Spinal cord (tissue), 10 donors: ENCODE measurements at places on chromosomes 16 and 17.

GRCh38 chr17:47959825-47960655 lies 2.4 kb upstream of the PRR15L start:
- no peak for DNase-seq
- H3K27ac ChIP-seq: no peak overlapping the region
- no peaks in the 10 kb centered on the region for H3K27me3 ChIP-seq
- no peaks in the 10 kb centered on the region for H3K36me3 ChIP-seq
- H3K4me1 ChIP-seq: peaks cover 10% of the 10 kb centered on the region

- H3K4me1 ChIP-seq: no peaks in the 10 kb centered on the region
- H3K27me3 ChIP-seq: peaks cover 3% of the 10 kb centered on the region
- no peaks in the 10 kb centered on the region for H3K36me3 ChIP-seq
- DNase-seq: no peak
- H3K27ac ChIP-seq: no peak overlapping the region
- no peak overlapping the region for H3K4me3 ChIP-seq
Observed at GRCh38 chr17:4764595-4764994, 7.1 kb upstream of the TM4SF5 start.

GRCh38 chr17:43070257-43070656 lies 45.2 kb downstream of the RND2 start:
- H3K27ac ChIP-seq: no peak overlapping the region
- no peak overlapping the region for H3K4me3 ChIP-seq
- no peaks in the 10 kb centered on the region for H3K27me3 ChIP-seq
- no peaks in the 10 kb centered on the region for H3K36me3 ChIP-seq

DNA sequence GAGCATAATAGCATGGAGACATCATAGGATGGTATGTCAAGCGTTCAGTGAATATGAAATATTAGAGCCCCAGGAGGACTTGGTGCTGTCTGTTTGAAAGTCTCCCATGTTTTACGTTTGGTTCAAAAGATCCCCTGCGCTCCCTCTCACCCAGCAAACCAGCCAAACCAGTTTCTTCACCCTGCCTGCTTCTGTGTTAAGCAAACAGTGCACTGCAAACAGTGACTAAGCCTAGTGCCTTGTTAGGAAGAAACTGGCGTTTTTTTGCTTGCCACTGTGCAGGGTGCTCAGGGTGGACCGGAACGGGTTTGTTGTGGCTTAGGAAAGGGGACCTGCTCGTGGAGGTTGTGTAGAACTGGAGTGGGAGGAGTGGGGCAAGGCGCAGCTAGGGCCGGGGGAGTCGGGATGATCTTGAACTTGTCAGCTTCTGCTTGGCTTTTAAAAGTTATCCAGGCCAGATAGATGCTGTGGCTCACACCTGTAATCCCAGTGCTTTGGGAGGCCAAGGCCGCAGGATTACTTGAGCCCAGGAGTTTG lies 7.7 kb downstream of the CDH1 start:
- no peaks in the 10 kb centered on the region for H3K27me3 ChIP-seq
- H3K27ac ChIP-seq: no peak overlapping the region
- DNase-seq: no peak
- H3K36me3 ChIP-seq: no peaks in the 10 kb centered on the region
- peaks cover 22% of the 10 kb centered on the region for H3K4me1 ChIP-seq

GRCh38 chr17:74953134-74953687 lies 17.5 kb downstream of the OTOP3 start:
- no peaks in the 10 kb centered on the region for H3K27me3 ChIP-seq
- no peak for DNase-seq
- H3K4me1 ChIP-seq: peaks cover 4% of the 10 kb centered on the region
- H3K27ac ChIP-seq: no peak overlapping the region
- H3K36me3 ChIP-seq: peaks cover 74% of the 10 kb centered on the region

GRCh38 chr17:29066606-29067005 lies 23.7 kb downstream of the PIPOX start:
- H3K4me1 ChIP-seq: peaks cover 45% of the 10 kb centered on the region
- H3K36me3 ChIP-seq: no peaks in the 10 kb centered on the region
- no peak overlapping the region for H3K4me3 ChIP-seq
- H3K27ac ChIP-seq: no peak overlapping the region
- DNase-seq: no peak

GRCh38 chr16:87093804-87094555 lies 223.2 kb downstream of the C16orf95 start:
- H3K4me1 ChIP-seq: no peaks in the 10 kb centered on the region
- H3K27ac ChIP-seq: no peak overlapping the region
- peaks cover 2% of the 10 kb centered on the region for H3K27me3 ChIP-seq
- no peak overlapping the region for H3K4me3 ChIP-seq

DNA sequence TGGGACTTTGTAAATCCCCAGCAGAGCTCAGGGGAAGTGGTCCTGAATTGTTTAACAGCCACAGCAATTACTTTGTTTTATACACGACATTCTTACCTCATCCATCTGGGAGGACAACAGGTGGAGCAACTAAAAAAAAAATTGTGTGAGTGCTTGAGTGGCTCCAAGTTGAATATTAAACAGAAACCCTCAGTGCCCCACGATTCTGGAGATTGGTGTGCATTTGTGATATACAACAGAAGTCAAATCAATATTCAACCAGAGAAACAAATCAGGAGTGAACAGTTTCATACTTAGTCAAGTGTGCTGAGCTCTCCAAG lies 204.8 kb downstream of the HAPSTR1 start:
- no peaks in the 10 kb centered on the region for H3K27me3 ChIP-seq
- H3K36me3 ChIP-seq: no peaks in the 10 kb centered on the region
- no peak overlapping the region for H3K4me3 ChIP-seq

- no peaks in the 10 kb centered on the region for H3K27me3 ChIP-seq
- H3K4me3 ChIP-seq: no peak overlapping the region
- no peak for DNase-seq
Observed at GRCh38 chr17:65936013-65936412, 255.9 kb downstream of the CEP112 start.

DNA sequence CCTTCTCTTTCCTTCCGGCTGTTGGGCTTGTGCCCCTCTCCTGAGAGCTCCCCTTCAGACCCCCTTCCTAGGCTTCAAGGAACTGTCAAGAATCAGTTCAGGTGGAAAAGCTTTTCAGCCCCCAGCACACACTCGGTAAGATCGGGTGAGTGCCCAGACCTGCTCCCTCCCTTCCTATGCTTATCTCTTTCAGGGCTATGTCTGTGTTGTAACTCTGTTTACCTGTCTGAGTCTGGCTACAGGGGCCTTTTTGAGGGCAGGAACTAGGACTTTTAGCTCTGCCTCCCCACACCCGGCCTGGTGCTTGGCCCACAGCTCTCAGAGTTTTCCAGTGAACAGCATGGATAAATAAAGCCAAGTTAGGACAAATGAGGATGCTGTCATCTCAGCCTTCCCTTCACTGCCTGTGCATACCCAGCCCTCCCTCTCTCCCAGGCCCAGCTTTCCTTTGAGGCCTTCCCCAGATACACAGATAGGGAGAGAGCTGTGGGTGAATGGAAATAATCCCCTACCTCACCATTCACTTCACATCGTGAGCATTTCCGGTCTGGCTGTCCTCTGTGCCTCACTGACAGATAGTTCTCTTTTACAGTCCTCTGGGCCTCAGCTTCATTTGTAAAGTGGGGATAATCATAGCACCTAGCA lies 5.7 kb upstream of the MRPS23 start:
- no peaks in the 10 kb centered on the region for H3K36me3 ChIP-seq
- H3K27me3 ChIP-seq: no peaks in the 10 kb centered on the region
- H3K27ac ChIP-seq: no peak overlapping the region
- no peak overlapping the region for H3K4me3 ChIP-seq
- peaks cover 15% of the 10 kb centered on the region for H3K4me1 ChIP-seq

GRCh38 chr16:87602821-87603683 lies 744 bp downstream of the JPH3 start:
- H3K4me1 ChIP-seq: peaks cover 53% of the 10 kb centered on the region
- peaks cover 14% of the 10 kb centered on the region for H3K36me3 ChIP-seq
- H3K27ac ChIP-seq: no peak overlapping the region

- peaks cover 50% of the 10 kb centered on the region for H3K4me1 ChIP-seq
- H3K4me3 ChIP-seq: no peak overlapping the region
- no peak for DNase-seq
- peak overlapping the region; percentile 86 for H3K27ac ChIP-seq
- H3K36me3 ChIP-seq: no peaks in the 10 kb centered on the region
Observed at GRCh38 chr16:66364117-66364958, 2.2 kb upstream of the CDH5 start.

GRCh38 chr16:47056688-47057629 lies 83.5 kb upstream of the DNAJA2 start:
- no peaks in the 10 kb centered on the region for H3K4me1 ChIP-seq
- no peak for DNase-seq
- peaks cover 3% of the 10 kb centered on the region for H3K36me3 ChIP-seq
- no peaks in the 10 kb centered on the region for H3K27me3 ChIP-seq

DNA sequence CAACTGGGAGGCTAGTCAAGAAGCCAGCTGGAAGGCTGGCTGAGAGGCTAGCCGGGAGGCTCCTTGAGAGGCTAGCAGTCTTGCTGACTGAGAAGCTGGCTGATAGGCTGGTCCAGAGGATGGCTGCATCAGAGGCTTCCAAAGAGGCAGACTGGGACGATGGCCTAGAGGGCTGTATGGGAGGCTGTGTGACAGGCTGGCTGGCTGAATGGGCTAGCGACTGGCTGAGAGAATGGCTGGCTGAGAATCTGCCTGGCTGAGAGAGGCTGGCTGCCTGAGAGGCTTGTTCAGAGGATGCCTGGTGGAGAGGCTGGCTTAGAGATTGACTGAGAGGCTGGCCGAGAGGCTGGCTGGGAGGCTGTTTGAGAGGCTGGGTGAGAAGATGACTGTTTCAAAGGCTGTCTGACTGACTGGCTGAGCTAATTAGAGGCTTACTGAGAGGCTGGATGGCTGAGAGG lies 34.8 kb upstream of the ACSM2B start:
- no peaks in the 10 kb centered on the region for H3K27me3 ChIP-seq
- H3K4me1 ChIP-seq: peaks cover 53% of the 10 kb centered on the region
- no peak overlapping the region for H3K4me3 ChIP-seq
- no peak for DNase-seq
- H3K27ac ChIP-seq: no peak overlapping the region

GRCh38 chr17:59561042-59561441 lies 4.4 kb upstream of the DHX40 start:
- peaks cover 4% of the 10 kb centered on the region for H3K4me1 ChIP-seq
- H3K27ac ChIP-seq: no peak overlapping the region
- DNase-seq: no peak
- no peaks in the 10 kb centered on the region for H3K27me3 ChIP-seq

GRCh38 chr16:46900455-46901235 lies 16.5 kb downstream of the GPT2 start:
- DNase-seq: no peak
- H3K4me1 ChIP-seq: peaks cover 43% of the 10 kb centered on the region
- no peak overlapping the region for H3K27ac ChIP-seq
- no peaks in the 10 kb centered on the region for H3K27me3 ChIP-seq
- H3K4me3 ChIP-seq: no peak overlapping the region

- H3K27me3 ChIP-seq: no peaks in the 10 kb centered on the region
- no peak overlapping the region for H3K27ac ChIP-seq
- no peak for DNase-seq
- peaks cover 36% of the 10 kb centered on the region for H3K4me1 ChIP-seq
- H3K36me3 ChIP-seq: peaks cover 5% of the 10 kb centered on the region
Observed at GRCh38 chr17:39928858-39929645, 1.5 kb downstream of the LRRC3C start.

DNA sequence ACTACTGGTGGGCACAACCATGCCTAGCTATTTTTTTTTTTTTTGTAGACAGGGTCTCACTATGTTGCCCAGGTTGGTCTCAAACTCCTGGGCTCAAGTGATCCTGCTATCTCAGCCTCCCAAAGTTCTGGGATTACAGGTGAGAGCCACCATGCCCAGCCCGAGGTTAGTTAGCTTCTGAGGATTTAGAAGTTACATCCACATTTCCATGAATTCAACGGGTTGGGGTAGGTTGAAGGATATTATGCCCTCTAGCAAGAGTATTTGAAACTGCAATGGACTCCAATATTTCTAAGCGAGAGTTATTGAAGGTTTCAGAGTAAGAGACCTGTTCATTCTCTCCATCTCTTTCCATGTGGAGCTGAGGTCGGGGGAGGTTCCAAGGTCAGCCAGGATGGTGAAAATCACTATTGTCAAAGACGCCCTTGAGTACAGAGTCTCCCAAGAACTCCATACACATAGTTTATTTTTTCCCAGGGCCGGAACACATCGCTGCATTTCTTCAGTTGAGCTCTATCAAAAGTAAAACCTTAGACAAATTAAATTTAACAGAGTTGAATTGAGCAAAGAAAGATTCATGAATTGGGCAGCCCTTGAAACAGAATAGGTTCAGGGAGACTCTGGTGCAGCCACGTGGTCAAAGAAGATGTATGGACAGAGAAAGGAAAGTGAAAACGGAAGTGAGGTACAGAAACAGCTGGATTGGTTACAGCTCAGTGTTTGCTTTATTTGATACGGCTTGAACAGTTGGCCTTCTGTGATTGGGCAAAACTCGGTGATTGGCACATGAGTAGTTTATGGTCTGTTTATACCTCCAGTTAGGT lies 19.0 kb upstream of the ITPRIPL2 start:
- H3K27ac ChIP-seq: no peak overlapping the region
- no peaks in the 10 kb centered on the region for H3K4me1 ChIP-seq
- no peak for DNase-seq
- no peaks in the 10 kb centered on the region for H3K36me3 ChIP-seq
- no peak overlapping the region for H3K4me3 ChIP-seq

DNA sequence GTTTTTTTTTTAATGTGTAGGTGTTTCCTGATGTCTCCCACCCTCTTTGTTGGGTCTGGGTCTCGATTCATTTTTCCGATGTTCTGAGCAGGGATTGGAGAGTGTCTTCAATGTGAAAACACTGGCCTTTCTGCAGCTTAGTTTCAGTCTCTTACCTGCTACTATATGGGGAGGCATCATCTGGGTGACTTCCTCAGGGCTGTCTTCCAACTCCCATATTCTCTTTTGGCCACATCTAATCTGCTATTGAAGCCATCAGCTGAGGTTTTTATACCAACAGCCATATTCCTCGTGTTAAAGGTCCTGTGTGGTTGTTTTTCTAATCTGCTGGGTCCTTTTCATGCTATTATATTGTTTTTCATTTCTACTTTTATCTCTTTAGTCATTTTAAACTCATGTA lies 13.2 kb upstream of the SSTR5 start:
- peaks cover 30% of the 10 kb centered on the region for H3K4me1 ChIP-seq
- no peaks in the 10 kb centered on the region for H3K27me3 ChIP-seq
- no peak for DNase-seq
- no peak overlapping the region for H3K27ac ChIP-seq

DNA sequence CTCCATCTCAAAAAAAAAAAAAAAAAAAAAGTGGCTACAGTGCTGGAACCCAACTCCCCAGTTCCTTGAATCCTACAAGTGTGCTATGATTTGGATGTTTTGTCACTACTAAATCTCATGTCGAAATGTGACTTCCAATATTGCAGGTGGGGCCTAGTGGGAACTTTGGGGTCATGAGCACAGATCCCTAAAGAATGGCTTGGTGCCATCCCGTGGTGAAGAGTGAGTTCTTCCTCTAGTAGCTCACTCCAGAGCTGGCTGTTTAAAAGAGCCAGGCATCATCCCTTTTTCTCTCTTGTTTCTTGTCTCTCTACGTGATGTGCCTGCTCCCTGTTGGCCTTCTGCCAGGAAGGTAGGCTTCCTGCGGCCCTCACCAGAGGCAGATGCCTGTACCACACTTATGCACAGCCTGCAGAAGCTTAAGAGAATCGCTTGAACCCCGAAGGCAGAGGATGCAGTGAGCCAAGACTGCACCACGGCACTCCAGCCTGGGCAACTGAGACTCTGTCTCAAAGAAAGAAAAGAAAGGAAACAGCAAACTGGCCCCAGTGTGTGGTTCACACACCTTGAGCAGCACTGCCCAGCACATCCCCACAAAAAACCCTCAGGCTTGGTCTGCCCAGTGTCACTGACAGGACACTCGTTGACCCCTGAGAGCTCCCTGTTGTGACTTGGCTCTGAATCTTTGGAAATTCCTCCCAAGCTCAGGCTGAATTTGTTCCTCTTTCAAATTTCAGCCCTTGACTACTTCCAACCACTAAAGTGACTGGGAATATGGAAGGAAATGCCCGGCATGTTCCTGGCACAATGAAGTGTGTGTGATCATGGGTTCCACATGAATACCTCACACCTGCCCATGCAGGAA lies 3.1 kb downstream of the MT1E start:
- H3K36me3 ChIP-seq: no peaks in the 10 kb centered on the region
- H3K4me3 ChIP-seq: no peak overlapping the region
- H3K27ac ChIP-seq: no peak overlapping the region
- DNase-seq: no peak
